ENCODE measurements at places on chromosomes 1 and 21.

DNA sequence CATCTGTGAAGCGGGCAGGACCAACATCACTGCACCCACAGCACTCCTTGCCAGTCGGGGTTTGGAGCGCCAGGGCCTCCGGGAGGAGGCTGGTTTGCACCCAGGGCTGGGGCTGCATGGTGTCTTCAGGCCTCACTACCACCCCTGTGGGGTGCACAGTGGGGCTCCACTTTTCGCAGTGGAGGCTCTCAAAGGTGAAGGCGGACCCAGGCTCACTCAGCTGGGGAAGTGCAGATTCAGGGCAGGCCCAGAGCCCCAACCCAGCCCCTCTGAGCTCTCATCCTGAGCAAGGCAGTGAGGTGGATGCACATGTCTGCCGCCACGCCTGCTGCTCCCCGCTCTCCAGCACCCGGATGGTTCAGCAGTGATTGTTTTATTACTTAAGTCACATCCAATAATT lies 125.8 kb downstream of the PTPRU start:
- no peak for DNase-seq

DNA sequence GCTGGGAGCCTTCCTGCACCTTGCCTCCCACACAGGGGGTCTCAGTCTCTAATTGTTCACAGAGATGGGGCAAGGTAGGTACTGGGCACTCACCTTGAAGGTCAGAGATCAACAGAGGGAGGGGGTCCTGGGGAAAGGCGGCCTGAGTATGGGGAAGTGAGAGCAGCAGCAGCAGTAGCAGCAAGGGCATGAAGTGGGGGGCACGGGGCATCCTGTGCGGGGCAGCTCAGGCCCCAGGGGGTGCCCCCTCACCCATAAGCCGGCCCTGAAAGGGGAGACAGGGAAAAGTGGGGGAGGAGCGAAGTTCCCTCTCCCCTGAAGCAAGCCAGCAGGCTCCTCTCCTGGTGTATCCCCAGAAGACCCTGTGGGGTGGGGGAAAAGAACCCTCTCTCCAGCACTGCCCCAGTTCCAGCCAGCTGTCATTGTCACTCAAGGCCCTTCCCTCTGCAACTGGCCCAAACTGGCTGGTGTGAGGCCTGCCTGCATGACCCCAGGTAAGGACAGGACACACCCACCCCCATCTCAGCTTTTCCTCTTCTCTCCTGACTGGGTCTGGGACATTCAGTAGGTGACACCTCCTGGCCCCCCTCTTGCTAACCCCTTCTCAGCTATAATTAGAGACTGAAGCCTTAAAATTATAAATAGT lies 3.9 kb downstream of the SEMA6C start:
- no peak for DNase-seq

GRCh38 chr1:45373573-45373972 lies 33.3 kb upstream of the MUTYH start:
- DNase-seq, result no peak

DNA sequence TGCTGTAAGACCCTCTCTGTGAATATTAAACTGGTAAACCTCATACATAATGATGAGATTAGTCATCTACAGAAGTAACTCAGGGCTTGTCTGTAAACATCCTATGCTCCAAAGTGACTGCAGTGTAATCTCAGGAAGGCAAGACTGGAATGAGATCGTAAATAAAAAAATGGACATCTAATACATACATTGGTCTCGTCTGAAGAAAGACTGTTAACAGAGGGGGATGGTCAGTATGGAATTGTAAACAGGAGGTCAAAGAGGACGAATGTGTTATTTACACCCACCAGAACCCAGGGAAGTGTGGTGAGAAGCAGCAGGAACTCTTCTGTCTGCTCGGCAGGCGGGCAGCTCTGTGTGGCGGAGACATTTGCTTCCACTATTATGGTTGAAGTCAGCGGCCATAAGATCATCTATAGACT lies 51.4 kb downstream of the DISC1 start:
- no peak for DNase-seq

- DNase-seq, result no peak
Measured at GRCh38 chr1:111274653-111275052, 16.0 kb upstream of the CHIA start.

DNA sequence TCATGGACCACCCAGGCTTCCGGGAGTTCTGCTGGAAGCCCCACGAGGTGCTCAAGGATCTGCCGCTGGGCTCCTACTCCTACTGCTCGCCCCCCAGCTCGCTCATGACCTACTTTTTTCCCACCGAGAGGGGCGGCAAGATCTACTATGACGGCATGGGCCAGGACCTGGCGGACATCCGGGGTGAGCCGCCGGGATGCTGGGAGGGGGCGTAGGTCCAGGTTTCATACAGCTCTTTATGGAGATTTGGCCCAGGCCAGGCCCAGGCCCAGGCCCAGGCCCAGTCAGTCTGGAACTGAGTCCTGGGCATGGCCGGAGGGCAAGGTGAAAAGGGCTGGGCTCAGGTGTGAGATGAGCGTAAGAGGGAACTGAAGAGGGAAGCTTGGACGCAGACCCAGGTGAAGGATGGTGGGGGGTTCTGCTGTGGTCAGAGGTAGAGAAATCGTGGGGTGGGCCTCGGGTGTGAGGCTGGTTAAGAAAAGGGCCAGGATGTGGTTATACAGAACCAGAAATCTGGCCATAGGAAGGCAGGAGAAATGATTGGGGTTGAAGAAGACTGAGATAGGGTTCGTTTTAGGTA lies 23.0 kb downstream of the DISP3 start:
- DNase-seq, result no peak
